ENCODE measurements at places on chromosomes 6 and 20. TPM values are rescaled to one million over a fixed set of nuclear protein-coding genes. Genes with fewer than 3 reads are reported as not detected.

Gene ATP5F1E
- polyA plus RNA-seq: 84.9 TPM

Gene VWA7
- not detected for polyA plus RNA-seq

Gene OPRM1
- not detected for polyA plus RNA-seq

Gene OXT
- not detected for polyA plus RNA-seq

Gene BHLHE23
- polyA plus RNA-seq: not detected

Gene ZSCAN31
- polyA plus RNA-seq: 3.0 TPM

Gene TREM2
- polyA plus RNA-seq: 2.3 TPM

Gene HLA-DQA1
- polyA plus RNA-seq: 8.1 TPM

Gene MDFI
- polyA plus RNA-seq: 5.5 TPM

Gene MAS1
- polyA plus RNA-seq: not detected

Gene MYLK4
- polyA plus RNA-seq: 0.34 TPM

Gene LGSN
- polyA plus RNA-seq: not detected

Gene RNF182
- polyA plus RNA-seq: 0.16 TPM

Gene WFDC10A
- not detected for polyA plus RNA-seq

Gene RAET1L
- 0.10 TPM for polyA plus RNA-seq

Gene SLC35D3
- polyA plus RNA-seq: 0.52 TPM

Gene FOXF2
- polyA plus RNA-seq: 2.1 TPM

Gene SNAP25
- polyA plus RNA-seq: 3.0 TPM

Gene LAMA5
- polyA plus RNA-seq: 81.1 TPM

Gene DST
- 91.7 TPM for polyA plus RNA-seq

Gene NKAIN2
- 0.07 TPM for polyA plus RNA-seq

Gene CALHM5
- 1.5 TPM for polyA plus RNA-seq

Gene PAK5
- 0.44 TPM for polyA plus RNA-seq

Gene MRAP2
- 0.56 TPM for polyA plus RNA-seq

Gene STMN3
- 12.6 TPM for polyA plus RNA-seq

Gene TFAP2C
- 0.14 TPM for polyA plus RNA-seq

Gene TMEM217
- polyA plus RNA-seq: 0.22 TPM

Gene RNF39
- 0.12 TPM for polyA plus RNA-seq

Gene LRRC73
- not detected for polyA plus RNA-seq

Gene F13A1
- polyA plus RNA-seq: 8.7 TPM
